Tibial artery (tissue), 4 donors: ENCODE measurements at places on chromosomes 1 and 21.

DNA sequence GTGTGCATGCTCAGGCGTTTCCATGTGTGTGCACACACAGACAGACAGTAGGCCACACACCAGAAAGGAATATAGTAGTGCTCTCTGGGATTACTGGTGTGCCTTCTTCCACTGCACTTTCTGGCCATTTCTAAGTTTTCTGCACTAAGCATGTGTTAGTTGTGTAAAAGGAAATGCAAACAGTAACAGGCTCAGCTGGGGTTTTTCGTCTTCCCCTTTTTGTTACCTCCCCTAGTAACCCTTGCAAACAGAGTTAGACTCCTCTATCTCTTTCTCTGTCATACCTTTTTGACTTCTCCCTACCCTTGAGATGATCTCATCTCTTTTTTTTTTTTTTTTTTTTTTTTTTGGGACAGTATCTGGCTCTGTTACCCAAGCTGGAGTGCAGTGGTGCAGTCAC is 196.3 kb downstream of the SDCCAG8 start:
- H3K4me1 ChIP-seq: no peaks in the 10 kb centered on the region
- H3K27ac ChIP-seq: no peak overlapping the region
- no peaks in the 10 kb centered on the region for H3K36me3 ChIP-seq
- H3K4me3 ChIP-seq: no peak overlapping the region
- no peak for DNase-seq
- H3K27me3 ChIP-seq: no peaks in the 10 kb centered on the region

DNA sequence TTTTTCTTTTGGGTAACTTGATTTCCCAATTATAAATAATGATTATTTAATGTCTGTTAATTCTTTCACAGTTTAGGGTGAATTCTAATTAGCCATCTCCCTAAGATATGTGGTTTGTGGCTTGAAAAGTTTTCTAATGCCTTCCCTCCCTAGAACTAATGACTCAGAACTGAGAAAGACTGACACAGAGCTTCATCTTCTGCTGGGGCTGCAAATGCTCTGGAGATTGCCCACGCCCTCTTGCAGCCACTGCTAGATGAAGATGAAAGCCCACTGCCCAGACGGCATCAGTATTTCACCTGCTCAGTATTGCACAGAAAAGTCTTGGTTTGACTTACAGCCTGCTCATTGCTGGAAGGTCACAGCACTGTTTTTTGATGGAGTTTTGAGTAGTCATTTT is 101.5 kb downstream of the ST6GALNAC3 start:
- H3K27ac ChIP-seq: no peak overlapping the region
- no peaks in the 10 kb centered on the region for H3K27me3 ChIP-seq
- H3K4me3 ChIP-seq: no peak overlapping the region
- H3K36me3 ChIP-seq: no peaks in the 10 kb centered on the region

DNA sequence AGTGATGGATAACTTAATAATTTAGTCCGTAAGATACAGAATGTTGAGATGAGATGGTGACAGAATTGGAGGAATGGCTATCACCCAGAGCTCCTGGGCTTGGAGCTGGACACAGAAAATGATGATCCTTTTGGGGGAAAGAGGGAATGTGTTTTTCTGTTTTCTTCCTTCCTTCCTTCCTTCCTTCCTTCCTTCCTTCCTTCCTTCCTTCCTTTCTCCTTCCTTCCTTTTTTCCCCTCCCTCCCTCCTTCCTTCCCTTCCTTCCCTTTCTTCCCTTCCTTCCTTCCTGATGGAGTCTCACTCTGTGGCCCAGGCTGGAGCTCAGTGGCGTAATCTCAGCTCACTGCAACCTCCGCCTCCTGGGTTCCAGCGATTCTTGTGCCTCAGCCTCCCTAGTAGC is 2.8 kb upstream of the GPR137B start:
- H3K4me1 ChIP-seq: no peaks in the 10 kb centered on the region
- no peak overlapping the region for H3K27ac ChIP-seq
- no peak for DNase-seq
- no peak overlapping the region for H3K4me3 ChIP-seq

DNA sequence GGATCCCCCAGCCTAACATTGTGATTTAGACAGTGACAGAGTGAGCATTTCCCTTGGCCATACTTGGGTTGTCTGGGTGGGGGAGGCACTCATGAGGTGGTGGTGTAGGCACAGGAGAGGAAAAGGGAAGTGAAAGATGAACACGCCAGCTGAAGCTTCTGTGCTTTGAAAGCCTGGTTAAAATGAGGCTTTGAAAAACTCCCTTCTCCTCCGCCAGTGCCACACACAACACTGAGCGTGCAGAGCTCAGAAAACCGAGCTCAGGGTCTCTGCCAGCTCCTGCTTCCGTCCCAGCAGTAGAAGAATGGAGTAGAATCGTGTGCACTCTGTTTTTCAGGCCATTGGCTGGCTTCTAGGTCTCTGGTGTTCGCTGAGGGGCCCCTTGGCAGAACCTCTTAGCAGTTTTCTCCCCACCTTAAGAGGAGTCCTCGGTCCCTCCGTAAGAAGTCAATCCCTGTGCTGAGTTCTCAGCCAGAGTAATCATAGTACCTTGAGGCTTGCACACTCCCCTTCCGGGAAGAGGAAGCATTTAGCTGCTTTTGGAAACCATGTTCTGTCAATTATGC is 12.9 kb downstream of the PLEKHM2 start:
- no peaks in the 10 kb centered on the region for H3K36me3 ChIP-seq
- no peak for DNase-seq
- no peak overlapping the region for H3K4me3 ChIP-seq
- peaks cover 61% of the 10 kb centered on the region for H3K4me1 ChIP-seq
- peak overlapping the region; percentile 43 for H3K27ac ChIP-seq

GRCh38 chr1:34740161-34740868 is 14.5 kb upstream of the GJB5 start:
- no peaks in the 10 kb centered on the region for H3K27me3 ChIP-seq
- H3K27ac ChIP-seq: no peak overlapping the region
- no peak overlapping the region for H3K4me3 ChIP-seq
- H3K4me1 ChIP-seq: no peaks in the 10 kb centered on the region
- no peak for DNase-seq

DNA sequence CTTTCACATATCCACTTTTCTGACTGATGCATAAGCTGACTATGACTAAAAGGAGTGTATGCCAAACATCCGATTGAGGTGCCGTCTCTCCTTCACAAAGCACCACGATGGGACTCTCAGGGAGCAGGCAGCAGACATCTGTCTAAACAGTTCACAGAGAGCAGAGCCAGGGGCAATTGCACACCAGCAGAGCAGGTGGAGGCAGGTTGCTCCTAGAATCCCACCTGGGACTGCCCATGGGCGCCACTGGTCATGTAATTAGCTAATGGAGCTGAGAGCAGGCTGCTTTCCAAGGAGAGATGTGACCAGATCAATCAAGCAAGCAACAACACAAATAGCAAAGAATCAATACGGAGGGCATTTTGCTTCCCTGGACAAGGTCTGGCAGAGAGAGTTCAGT is 30.5 kb upstream of the COA6 start:
- no peak overlapping the region for H3K4me3 ChIP-seq
- H3K27ac ChIP-seq: no peak overlapping the region
- no peaks in the 10 kb centered on the region for H3K36me3 ChIP-seq
- no peaks in the 10 kb centered on the region for H3K4me1 ChIP-seq
- no peak for DNase-seq

- H3K27ac ChIP-seq: no peak overlapping the region
- H3K27me3 ChIP-seq: no peaks in the 10 kb centered on the region
- no peaks in the 10 kb centered on the region for H3K4me1 ChIP-seq
- H3K4me3 ChIP-seq: no peak overlapping the region
These were observed 28.5 kb downstream of the CCDC190 start for GRCh38 chr1:162832470-162832869.

DNA sequence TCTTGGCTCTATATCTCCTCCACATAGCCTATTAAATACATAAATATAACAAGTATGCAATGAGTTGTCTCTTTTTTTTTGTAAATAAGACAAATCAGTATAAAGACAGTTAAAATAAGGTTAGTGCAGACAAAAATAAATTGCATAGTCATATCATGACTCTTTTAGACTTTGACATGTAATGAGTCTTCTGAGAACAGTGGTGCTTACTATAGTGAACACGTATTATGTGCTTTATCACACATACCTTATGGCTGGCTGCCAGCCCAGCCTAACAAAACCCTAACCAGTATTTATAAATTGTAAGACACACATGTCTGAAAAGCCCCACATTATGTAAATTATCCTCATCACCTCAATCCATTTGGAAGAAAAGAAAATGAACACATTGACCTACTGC is 29.1 kb upstream of the F13B start:
- no peaks in the 10 kb centered on the region for H3K4me1 ChIP-seq
- no peaks in the 10 kb centered on the region for H3K27me3 ChIP-seq
- H3K27ac ChIP-seq: no peak overlapping the region
- no peaks in the 10 kb centered on the region for H3K36me3 ChIP-seq

DNA sequence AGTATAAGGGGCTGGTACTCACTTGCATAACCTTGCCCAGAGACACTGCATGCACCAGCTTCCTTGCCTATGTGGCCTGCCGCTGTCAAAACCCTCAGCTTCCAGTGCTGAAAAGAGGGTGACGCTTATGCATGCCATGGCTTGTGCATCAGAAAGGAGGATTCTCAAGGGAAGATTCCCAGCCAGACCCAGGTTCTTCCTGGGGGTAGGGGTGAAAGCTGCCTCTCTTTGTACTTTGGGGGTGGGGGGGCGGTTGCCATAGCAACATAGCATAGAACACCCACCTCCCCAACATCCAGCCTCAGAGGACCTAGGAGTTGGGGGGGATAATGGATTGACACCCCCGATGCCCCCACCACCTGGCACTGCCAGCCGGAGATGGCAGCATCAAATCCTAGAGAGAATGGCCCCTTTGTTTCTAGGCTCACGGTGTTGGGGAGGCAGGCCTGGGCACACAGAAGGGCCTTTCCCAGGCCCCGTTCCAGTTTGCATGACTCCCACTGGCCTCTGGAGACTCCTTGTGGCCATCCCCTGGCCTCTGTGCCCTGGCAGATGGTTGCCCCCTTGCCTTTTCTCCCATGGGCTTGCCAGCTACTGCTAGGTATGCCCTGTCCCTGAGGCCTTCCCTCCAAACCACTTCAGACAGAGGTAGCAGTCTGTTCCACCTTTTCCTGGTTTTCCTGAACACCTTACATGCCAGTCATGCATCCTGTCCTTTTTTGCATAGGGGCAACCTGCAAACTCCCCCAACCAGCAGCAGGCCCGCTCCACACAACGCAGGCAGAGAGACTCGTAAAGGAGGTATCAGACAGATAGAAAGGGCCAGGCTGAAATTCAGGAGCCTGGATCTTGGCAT is 44.6 kb downstream of the RHBG start:
- H3K27me3 ChIP-seq: peaks cover 91% of the 10 kb centered on the region
- H3K4me1 ChIP-seq: no peaks in the 10 kb centered on the region
- no peak overlapping the region for H3K27ac ChIP-seq
- no peak overlapping the region for H3K4me3 ChIP-seq

DNA sequence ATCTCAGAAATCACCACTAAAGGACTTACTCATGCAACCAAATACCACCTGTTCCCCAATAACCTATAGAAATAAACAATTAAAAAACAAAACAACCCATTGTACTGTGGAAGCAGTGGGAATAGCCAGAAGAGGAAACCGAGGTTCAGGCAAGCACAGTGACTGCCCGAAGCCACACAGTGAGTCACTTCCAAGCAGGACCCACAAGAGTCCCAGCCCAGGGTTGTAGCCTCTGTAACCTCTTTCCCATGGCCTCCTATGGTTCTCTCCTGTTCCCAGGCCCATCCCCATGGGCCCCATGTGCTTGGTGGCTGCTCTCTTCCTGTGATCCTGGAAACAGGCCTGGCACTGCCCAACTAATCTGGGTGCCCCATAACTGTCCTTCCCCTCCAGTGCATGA is 29.0 kb upstream of the HTR1D start:
- H3K36me3 ChIP-seq: no peaks in the 10 kb centered on the region
- no peaks in the 10 kb centered on the region for H3K27me3 ChIP-seq
- H3K4me1 ChIP-seq: no peaks in the 10 kb centered on the region
- no peak overlapping the region for H3K27ac ChIP-seq
- H3K4me3 ChIP-seq: no peak overlapping the region
- DNase-seq: no peak

GRCh38 chr1:241802863-241803262 is 45.1 kb upstream of the EXO1 start:
- no peak overlapping the region for H3K27ac ChIP-seq
- H3K4me1 ChIP-seq: no peaks in the 10 kb centered on the region
- no peaks in the 10 kb centered on the region for H3K27me3 ChIP-seq
- no peak for DNase-seq
- no peaks in the 10 kb centered on the region for H3K36me3 ChIP-seq

- peaks cover 9% of the 10 kb centered on the region for H3K4me1 ChIP-seq
- peak overlapping the region; percentile 29 for H3K4me3 ChIP-seq
- no peaks in the 10 kb centered on the region for H3K27me3 ChIP-seq
These were observed 63.1 kb downstream of the TOR1AIP2 start for GRCh38 chr1:179814546-179814838.
